ENCODE measurements at places on chromosomes 7 and 10.

- DNase-seq: peak; percentile 40
These were observed 75.4 kb downstream of the CALD1 start for GRCh38 chr7:134854816-134855215.

- no peak for DNase-seq
These were observed 29.8 kb downstream of the GPRIN2 start for GRCh38 chr10:46526682-46527038.

DNA sequence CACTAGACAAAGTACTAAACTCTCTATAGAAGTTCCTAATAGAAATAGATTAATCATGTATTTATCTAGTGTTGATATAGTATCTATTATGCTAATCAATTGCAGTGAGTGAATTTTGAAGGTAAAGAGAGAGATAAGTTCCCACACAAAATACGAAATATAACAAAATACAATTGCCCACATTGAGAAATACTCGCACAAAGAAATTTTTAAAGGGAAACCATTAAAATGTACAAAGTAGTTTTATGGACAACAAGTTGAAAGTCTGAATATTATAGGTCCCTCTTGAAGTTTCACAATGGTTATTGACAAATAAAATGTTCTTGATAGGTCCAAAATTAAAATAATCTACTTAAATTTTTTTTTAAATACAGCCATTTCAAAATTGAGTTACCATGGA, 1031.1 kb downstream of the SORCS1 start:
- no peak for DNase-seq

DNA sequence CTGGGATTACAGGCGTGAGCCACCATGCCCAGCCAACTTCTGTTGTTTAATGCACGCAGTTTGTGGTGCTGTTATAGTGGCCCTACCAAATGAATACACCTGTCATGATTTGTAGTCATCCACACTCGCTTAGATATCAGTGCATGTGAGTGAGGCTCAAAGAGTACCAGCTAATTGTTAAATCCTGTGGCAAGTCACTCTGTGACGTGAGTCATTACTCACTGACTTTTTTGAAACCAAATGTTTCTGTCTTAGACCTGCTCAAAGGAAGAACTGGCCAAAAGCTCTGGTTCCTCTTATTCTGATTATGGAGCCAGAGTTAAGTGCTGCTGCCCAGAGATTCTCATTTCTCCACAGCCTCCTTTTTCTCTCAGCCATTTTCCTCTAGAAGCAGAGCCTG, 109.4 kb downstream of the PRKAG2 start:
- peak; percentile 73 for DNase-seq

DNA sequence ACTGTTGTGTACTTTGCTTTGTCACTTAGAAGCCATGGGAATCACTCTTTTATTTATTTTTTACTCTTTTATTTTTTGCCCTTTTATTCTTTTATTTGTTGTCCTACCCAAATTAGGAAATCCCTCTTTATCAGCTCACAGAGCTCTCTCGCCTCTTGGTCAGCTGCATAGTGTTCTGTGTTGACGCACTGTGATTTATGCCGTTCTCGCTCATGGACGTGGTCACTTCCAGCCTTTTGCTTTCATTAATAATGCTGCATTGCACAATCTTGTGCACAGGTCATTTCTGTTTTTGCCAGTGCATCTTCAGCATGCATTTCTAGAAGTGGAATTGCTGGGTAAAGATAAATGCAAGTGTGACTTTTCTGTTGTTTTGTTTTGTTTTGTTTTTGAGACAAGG, 42.3 kb downstream of the FBH1 start:
- DNase-seq: no peak

DNA sequence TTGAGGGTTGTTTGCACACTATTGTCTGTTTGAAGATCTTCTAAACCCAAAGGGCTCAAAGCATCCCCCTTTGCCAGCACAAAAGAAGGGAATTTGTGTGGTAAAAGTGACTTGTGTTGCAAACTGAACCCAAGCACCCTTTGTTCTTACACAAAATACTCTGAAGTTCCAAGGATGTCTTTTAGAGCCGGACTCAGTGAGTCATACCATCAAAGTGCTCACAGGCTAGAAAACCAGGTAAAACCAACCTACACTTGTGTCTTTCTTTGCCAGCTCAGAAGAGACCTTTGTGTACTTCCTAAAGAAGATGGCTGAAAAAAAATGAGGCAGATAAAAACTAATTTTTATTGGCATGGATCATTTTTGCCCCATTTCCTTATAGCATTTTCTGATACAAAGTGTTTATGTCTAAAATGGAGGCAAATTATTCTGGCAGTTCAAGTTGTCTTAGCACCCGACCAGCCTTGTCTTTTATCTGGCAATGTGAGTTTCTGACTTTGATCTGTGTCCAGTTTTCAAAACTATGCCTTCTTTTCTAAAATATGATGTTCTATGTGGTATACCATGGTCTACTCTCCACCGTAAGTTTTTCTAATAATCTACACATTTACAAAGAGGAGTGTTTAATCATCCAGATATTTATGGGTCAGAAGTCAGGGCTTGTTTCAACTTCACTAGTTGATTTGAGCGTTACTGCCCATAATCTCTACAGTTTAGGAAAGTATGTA, 128.4 kb upstream of the FZD1 start:
- no peak for DNase-seq

DNA sequence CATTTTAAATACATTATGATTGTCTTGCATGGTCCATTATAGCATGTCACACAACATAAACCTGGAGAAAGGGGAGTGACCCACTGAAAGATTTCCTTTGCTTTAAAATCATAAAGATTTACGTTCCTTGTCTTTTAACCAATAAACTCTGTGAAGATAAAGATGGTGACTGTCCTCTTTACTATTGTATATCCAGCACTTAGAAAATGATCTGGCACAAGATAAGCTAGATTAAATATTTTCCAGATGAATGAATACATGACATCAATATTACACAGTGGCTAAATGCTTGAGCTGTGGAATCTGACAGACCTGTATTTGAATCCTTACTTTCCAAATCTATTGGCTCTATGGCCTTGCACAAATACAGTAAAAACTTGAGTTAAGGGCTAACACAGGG, 938.4 kb downstream of the SORCS1 start:
- no peak for DNase-seq

GRCh38 chr7:100430493-100431285, 1.1 kb downstream of the MEPCE start:
- peak; percentile 45 for DNase-seq

- DNase-seq: no peak
These were observed 1245.5 kb downstream of the GATA3 start for GRCh38 chr10:9299966-9300365.

DNA sequence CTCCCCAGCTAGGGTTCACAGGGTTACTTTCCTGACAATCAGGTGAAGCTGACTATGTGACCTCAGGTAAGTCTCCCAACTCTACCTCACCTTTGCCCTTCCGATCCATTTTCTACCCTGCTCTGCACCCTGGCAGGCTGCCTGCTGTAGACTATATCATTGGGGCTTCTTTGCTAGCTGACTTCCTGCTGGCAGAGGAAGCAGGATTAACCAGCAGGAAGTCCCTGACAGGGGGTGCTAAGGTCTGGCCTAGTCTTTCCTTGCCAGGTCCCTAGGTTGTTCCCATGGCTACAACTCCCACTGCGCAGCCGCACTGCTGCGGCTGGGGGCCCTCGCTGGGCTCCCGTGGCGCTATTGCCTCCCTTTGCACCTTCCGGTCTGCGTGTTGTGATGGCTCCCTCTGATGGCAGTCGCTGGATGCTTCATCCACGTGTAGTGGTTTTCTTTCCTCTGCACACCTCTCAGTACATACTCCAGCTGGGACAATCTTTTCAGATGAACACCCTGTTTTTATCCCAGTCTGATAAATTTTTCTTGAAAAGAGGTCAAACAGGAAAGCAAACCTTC, 365.9 kb downstream of the REEP3 start:
- DNase-seq: no peak

DNA sequence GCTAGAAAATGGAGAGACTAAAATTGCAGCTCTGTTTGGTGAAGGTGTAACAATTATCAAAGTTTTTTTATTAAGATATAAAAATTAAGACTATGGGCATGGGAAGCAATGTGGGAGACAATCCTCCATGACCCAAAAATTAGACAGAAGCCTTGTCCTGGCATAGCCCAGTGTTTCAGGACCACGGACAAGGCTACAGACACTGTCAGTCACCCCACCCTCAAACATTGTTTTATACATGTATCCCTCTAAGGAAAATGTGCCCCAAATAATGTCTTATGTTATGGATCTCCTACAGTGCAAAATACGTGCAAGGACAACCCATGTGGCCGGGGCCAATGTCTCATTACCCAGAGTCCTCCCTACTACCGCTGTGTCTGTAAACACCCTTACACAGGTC, 24.0 kb downstream of the HABP2 start:
- peak; percentile 31 for DNase-seq

DNA sequence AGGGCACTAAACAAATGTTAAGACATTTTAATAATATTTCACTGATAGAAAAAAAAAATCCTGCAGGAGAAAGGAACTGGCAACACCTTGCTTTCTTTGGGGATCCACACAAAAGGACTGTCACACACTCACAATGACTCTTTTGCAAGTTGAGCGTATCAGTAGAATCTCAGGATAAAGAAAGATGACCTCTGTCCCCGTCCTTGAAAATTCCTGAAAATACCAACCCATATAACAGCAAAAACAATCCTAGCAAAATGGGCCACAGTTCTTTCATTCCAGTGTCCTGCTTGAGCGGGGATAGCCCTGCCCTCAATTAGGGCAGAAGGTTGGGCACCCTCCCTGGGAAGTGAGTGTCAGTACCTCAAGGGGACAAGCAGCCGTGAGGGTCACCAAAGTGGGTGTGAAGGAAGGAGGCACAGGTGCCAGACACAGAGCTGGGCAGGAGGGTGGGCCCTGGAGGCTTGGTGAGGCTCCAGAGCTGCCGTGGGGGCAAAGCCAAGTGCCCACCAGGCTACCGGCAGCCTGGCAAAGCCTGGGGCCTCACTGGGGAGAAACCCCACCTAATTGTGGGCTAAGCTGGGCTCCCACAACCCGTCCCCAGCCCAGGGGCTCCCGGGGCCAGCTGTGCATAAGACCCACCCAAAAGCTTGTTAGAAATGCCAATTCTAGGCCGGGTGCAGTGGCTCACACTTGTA, 2.8 kb downstream of the WDR86 start:
- DNase-seq: no peak

DNA sequence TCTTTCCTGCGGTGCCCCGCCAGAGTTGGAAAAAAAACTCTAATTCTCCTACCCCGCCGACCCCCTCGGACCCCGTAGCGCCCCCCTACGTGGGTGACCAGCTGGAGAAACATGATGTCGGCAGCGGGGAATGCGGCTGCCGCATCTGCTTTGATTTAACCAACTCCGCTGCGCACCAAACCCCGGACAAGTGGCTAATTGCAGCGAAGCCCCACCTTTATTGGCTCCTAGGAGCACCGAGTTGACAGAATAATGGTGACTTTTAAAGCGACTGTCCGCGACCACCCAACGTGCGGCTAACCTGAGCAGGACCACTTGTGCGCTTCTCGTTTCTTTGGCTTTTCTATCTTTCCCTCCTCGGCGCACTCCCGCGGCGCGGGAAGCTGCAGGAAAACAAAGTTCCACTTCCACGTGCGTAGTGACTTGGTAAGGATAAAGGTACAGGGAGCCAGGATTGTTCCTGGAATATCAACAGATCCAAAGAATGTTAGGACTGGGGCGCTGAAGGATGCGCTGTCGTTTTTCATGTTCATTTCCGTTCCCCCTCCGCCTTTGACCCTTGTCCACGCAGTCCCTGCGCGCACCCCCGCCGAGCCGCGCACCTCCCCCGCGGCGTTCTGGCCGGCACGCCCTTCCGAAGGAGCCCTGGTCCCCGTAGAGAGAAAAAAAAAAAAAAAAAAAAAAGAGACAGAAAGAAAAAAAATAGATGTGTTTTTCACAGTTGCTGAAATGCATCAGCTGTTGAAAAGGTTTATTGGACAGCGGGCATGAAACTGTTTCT, 1.4 kb downstream of the WNT16 start:
- no peak for DNase-seq

GRCh38 chr10:59181668-59182067, 5.2 kb downstream of the PHYHIPL start:
- peak; percentile 24 for DNase-seq

DNA sequence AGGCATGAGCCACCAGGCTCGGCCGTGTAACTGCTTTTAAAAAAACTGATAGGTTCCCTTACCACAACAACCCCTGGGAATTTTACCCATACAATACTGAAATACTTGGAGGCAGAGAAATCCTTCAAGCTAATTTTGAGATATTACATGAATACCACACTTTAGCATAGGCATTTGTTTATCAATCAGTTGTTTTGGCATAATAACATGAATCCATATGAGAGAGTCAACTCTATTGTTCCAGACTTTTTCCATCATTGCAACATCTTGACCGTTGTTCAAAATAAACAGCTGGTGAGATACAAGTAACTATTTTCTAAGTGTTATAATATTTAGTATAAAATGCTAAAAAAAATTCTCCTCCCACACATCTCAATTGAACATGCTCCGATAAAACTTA, 36.8 kb downstream of the LAMB4 start:
- DNase-seq: no peak

DNA sequence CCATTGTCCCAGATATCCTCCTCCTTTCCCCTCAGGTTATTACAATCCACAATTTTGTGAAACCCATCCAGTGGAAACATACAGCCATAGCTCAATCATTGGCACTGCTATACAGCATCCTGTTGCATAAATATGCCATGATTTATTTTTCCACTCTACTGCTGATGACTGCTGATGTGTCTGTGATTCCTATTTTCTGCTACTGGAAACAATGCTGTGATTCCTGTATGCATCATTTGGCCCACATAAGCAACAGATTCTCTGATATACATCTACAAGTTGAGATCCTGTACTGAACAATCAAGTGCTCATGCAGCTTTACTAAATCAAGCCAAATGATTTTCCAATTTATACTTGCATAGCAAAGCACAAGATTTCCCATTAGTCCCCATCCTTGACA, 39.6 kb downstream of the CUL2 start:
- no peak for DNase-seq

GRCh38 chr10:101403161-101403560, 49.2 kb downstream of the BTRC start:
- DNase-seq: no peak

DNA sequence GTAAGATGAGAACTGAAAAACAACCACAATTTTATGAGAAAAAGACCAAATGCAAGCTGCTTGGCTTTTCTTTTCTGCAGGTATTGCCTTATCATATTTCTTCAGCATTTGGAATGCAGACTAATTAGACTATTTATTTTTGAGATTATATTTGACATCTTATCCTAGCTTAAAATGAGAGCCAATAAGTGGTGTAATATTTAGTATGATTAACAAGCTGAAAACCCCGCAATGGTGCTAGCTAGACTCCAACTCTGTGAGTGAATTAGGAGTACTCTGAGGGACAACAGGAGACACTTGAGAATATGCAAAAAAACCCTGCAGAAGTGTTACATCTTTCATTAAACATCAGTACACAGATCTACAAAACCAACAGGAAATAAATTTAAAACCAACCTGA, 180.3 kb upstream of the MEOX2 start:
- no peak for DNase-seq
